ENCODE measurements at places on chromosomes 6 and 20.
A peak's percentile ranks its signal among the peaks of the same experiment; 100 is the strongest.

- DNase-seq = peak; percentile 67
Measured at GRCh38 chr6:136774228-136775041, 17.8 kb downstream of the MAP3K5 start.

DNA sequence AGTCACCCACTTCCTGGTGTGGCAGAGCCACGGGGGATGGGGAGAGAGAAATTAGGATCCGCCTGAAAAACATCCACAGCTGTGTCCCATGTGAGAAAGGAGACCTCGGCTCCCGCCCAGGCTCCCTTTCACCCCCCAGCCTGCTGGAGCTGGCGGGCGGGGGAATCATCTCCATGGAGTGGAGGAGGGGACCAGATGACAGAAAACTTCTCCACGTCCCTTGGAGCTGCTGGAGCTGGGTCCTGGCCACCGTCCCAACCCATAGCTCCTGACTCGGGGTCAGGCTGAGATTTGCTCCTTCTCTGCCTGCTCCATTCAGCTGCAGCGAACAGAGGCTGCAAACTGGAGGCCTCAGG, 113.8 kb downstream of the CEBPB start:
- DNase-seq = peak; percentile 94

DNA sequence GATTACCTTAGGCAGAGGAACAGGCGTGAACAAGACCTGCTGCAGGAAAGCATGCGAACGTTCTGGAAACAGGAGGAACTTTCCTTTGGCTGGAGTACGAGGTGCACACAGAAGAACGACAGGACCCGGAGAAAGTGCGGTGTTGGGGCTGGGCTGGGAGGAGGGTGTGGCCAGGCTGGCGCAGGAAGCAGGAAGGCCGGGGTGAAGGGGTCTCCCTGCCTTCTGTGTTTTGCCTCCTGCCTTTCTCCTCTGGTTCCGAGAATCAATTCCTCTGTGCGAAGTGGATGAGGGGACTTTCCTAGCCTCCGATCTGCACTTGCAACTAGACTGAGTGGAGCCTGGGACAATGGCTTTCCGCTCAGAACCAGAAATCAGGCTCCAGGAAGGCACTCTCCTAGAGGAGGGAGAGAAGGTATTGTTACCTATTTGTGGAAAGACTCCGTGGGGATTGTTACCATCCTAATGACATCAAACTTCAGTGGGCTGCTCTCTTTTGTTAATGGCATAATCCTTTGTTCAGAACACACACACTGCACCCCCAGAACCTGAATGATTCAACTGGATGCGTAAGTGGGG, 22.9 kb upstream of the PLEKHG1 start:
- no peak for DNase-seq

DNA sequence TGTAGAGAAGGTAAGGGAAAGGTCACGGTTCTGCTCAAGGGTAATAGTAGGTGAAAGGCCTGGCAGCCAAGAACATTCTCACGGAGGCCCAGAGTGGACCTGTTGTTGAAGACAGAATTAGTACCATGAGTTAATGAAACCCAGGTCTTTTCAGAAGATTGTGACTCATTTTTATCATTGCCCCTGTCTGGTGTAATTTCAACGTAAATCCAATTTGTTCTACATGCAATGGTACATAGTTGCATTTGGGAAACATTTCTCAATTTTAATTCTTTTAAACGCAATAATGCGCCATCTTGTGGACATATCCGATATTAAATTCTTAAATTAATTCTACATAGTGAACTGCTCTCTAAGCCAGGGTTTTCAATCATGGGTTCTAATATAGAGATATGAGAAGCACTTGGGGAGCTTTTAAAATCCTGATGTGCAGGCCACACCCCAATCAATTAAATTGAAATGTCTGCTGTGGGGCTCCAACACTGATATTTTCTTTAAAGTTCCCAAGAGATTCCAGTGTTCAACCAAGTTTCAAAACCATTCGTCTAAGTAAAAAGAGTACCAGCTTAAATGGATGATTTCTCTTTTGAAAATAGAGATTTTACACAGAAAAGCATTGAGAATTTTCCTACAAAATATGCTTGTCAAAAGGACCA, 257.4 kb downstream of the PLCB1 start:
- peak; percentile 67 for DNase-seq

DNA sequence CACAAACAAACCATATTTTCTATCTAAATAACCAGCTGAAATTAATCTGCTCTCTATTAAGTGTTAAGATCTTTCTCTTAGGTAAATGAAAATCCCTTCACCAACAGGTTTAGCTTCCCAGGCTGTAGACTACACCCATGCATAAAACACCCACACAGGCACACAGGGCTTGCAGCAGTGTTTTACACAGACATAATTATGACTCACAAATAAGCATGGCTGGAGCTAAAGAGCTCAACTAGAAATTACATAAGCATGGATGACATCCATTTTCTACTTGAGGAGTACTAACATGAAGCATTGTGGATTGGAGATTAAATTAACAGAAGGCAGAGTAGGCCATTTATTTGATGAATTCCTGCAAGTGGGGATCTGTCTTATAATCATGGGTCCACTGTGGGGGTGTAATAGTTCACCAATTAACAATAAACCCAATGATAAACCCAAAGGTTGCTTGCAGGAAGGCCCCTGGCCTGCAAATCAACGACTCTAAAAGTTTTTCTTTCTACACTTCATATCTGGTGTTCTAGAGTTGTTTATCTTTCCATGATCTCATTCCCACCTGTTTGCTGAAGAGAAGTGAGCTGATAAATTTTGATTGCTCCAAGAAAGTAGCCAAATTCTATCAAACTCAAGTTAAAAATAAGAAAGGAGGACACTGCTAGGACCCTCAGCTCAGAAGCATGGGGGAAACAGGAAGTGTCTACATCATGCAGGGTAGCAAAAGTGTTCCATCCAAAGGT, 33.8 kb upstream of the E2F3 start:
- DNase-seq = no peak

DNA sequence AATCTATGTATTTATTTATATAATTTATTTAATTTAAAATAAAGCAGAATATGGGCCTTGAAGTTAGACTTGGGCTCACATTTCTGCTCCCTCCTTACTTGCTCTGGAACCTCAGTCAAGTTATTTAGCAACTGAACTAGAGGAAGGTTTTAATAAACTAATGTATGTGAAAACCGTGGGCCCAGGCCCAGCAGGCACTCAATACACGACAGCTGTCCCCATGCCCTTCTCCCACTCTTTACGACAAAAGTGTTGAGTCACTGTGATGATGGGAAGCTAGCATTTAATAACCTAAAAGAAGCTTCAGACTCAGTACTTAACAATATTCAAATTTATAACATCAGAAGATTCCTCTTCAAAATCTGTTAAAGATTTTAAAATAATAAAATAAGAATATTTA, 46.7 kb downstream of the SERAC1 start:
- DNase-seq = no peak

DNA sequence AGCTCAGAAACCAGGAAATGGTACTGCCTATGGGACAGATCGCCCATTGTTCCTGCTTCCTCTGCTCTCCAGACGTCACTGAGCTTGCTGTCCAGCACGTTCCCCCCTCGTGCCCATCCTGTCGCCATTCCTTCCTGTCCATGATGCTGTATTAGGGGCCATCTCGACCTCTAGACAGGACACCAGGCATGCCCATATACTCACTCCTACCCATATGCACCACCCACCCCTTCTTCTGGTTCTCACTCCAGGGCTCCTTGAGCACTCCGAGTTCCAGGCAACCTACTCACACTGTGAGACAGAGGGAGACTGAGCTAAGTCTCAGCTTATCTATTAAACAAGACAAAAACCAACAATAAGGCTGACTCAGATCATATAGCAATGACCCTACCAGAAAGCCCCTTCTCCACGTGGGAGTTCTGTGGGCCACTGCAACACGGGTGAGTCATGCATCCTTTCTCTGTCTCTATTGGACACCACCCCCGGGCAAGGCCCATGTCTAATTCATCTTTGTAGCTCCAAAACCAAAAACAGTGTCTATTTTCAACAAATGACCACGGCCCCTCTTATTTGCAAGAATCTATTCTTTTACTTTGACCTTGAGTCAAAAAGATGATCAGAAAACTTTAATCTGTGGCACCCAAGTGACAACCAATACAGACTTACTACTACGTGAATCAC, 65.7 kb downstream of the PSMG4 start:
- peak; percentile 89 for DNase-seq

GRCh38 chr6:53103993-53104675, 38.9 kb downstream of the FBXO9 start:
- no peak for DNase-seq

- no peak for DNase-seq
Measured at GRCh38 chr20:8057871-8058270, 38.3 kb upstream of the TMX4 start.

GRCh38 chr20:58001381-58001780, 227.1 kb downstream of the ANKRD60 start:
- no peak for DNase-seq

DNA sequence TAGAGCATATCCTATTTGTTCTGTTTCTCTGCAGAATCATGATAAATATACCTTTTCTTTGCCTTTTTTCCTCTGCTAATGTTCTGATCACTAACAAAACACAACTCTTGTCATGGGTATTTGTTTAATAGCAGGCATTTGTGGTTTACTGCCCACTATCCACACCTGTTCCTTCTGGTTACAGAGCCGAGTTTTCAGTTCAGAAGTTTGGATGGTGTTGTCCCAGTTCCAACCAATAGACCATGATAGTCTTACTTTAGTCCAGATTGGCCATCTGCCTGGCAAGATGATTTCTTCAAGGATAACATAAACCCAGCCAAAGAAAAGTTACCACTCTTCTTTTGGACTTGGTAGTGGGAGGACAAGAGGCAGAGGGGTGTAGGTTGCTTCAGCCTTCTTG, 211.2 kb downstream of the TFAP2A start:
- DNase-seq = no peak

DNA sequence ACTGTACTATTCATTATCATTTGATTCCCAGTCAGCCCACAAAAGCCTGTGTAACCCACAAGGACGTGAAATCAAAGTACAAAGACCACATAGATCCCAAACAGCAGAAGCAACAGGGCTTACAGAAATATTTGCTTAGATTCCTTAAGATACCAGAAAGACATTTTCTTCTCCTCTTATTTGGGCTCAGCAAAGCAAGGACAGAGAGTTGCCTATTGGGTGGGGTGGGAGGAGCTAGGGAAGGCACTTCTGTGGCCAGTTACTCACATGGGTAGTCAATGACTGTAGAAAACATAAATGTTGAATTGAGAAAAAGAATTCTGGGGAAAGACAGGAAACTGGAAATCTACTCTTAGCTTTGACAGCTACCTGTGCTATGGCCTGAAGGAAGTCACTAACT, 19.8 kb downstream of the PDE7B start:
- peak; percentile 65 for DNase-seq

GRCh38 chr6:42141603-42142117, 760 bp downstream of the C6orf132 start:
- peak; percentile 14 for DNase-seq

- no peak for DNase-seq
Measured at GRCh38 chr6:128513878-128514277, 6.5 kb downstream of the PTPRK start.

- DNase-seq = no peak
Measured at GRCh38 chr6:154752022-154752421, 18.8 kb downstream of the SCAF8 start.

GRCh38 chr6:35302604-35303241, 5.1 kb downstream of the DEF6 start:
- DNase-seq = peak; percentile 36

GRCh38 chr20:2234598-2235191, 61.1 kb upstream of the TGM3 start:
- DNase-seq = peak; percentile 67

DNA sequence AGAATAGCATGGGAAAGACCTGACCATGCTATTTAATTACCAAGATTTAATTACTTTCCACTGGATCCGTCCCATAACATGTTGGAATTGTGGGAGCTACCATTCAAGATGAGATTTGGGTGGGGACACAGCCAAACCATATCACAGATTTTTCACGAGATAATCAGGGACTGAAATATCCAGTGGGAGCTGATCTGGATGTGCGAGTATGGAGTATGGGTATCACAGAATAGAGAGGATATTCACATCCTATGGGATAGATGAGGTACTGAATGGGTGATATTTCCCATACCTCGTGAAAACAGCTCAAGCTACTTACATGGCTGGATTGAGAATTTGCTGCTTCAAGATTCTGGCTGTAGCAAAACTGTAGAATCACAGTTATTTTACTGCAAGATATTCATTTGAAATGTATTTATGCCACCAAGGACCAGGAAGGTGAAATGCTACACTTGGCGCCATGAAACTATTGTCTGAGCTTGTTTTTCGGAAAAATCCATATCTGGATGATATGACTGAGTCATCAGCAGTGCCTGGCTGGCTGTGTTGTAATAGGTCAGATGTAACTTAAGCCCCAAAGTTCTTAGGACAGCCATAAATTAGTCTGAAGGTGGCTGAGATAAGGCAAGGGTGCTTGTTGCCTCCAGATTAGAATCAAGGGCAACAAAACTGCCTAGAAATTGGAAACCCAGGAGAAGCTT, 29.8 kb downstream of the KCNS1 start:
- DNase-seq = no peak

DNA sequence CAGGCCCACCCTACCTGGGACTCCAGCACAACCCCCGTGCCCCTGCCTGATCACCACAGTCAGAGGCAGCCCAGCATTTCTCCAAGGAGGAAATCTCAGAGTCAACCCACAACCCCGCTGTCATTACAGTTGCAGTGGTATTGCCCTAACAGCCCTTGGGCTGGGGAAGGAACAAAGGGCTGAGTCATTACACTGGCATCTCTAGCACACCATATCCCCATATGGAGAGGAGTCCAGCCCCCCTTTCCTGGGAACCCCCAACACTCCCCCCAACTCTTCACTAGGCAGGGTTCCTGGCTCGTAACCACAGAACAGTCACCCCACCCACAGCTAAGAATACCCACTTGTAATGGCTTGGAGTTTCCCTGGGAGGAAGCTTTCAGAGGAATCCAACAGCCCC, 149.4 kb upstream of the OGFRL1 start:
- DNase-seq = peak; percentile 11

GRCh38 chr6:1463275-1463674, 73.9 kb downstream of the FOXF2 start:
- no peak for DNase-seq

GRCh38 chr20:5000263-5001173, 792 bp downstream of the SLC23A2 start:
- DNase-seq = no peak

- peak; percentile 87 for DNase-seq
Measured at GRCh38 chr6:28269492-28269891, 2.5 kb downstream of the ZSCAN26 start.

DNA sequence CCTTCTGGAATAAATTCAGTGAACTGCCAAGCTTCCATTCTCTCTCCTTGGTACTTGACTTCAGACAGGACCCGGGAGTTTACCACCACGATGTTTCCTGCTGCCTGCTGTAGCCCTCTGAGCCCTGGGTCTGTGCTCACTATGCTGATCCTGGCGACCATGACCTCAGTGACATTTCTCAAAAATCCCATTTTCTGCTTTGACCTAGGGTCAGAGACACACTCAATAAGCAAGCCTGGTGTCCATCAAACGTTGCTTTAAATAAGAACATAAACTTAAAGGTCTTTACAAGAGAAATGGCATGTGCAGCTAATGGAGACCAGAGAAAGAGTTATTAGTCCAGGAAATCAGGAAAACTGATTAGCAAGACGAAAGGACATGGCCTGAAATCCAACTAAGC, 509.7 kb upstream of the SULF2 start:
- DNase-seq = no peak
